RCC 7860 (cell line): ENCODE measurements at places on chromosomes 4 and X.

GRCh38 chr4:4328840-4329239 lies 38.8 kb downstream of the ZBTB49 start:
- no peak for DNase-seq

GRCh38 chr4:89352541-89352940 lies 44.9 kb upstream of the GPRIN3 start:
- DNase-seq = no peak

DNA sequence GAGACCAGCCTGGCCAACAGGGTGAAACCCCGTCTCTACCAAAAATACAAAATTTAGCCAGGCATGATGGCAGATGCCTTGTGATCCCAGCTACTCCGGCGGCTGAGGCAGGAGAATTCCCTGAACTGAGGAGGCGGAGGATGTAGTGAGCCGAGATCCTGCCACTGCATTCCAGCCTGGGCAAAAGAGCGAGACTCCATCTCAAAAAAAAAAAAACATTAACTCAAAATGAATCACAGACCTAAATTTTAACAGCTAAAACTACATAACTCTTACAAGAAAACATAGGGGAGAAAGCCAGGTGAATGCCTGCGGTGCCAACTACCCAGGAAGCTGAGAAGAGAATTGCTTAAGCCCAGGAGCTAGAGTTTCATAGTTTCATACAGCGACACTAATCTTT lies 54.8 kb downstream of the TMEM165 start:
- no peak for DNase-seq

DNA sequence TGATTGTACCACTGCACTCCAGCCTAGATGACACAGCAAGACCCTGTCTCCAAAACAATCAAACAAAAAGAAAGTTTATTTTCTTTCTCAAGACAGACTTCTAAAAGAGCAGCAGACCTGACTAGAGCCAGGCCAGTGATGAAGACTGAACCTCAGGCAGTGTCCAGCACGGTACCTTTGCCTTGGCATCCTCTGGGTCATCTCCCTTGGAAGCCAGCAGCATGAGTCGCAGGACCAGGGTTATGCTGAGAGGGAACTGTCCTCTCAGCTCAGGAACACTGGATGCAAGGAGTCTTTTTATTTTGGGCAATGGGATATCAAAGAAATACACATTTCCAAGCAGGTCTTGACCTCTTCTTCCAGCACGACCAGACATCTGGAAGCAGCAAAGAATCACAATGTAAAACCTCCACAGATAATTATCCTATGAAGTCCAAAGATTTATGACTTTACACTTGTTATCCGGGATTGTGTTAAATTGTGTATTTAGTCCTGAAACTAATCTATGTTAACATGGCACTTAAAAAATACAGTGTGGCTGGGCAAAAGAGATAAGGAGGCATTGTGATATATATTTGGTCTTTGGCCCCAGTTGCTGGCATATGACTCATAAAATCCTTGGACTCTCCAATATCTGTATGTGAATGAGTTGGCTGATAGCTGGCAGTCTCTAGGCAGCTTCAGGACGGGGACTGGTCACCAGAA lies 66.0 kb upstream of the DDX60 start:
- DNase-seq = peak; percentile 56

- no peak for DNase-seq
Measured at GRCh38 chr4:183659872-183660242, 764 bp downstream of the TRAPPC11 start.
